Stimulated activated CD4-positive, alpha-beta T cell treated with anti-CD3 and anti-CD28 coated beads, Interleukin-2, amount 100 ng/mL, for 48 hours (primary cell): ENCODE measurements at places on chromosomes 12 and 14.
A peak's percentile ranks its signal among the peaks of the same experiment; 100 is the strongest.

DNA sequence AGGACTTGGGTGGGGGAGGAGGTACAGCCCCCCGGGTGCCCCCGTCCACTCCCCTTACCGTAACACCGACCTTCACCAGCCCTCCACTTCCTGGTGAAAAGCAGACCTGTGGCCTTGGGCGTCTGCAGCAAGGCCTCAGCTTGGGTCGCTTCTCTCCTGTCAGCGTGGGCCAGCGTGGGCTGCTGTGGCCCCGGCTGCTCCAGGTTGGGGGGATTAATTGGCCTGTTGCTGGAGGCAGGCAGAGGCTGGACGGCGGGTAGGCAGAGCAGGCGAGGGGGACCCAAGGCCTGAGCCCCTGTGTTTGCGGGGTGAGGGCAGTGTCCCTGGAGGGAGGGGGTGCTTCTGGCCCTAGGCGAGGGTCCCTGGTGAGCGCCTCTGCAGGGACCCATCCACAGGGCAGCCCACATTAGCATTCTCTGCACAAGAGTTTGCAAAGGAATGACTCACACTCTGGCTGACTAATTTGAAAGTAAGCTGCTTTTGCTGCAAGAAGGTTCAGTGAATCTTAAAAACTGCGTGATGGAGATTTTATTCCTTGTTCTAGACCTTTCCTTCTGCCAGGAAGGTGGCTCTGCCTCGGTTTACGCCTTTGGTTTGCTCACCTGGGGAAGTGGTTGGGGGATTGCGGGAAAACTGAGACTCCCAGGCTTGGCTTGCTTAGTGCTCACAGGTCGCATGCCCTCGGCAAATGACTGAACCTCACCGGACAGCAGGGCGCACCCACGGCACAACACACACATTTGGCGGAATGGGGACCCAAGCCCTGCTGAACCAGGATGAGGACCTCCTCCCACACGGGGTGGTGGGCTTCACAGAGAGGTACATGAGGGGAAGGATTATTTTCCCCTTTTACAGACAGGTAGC lies 37.9 kb upstream of the DLK1 start:
- DNase-seq, result no peak

DNA sequence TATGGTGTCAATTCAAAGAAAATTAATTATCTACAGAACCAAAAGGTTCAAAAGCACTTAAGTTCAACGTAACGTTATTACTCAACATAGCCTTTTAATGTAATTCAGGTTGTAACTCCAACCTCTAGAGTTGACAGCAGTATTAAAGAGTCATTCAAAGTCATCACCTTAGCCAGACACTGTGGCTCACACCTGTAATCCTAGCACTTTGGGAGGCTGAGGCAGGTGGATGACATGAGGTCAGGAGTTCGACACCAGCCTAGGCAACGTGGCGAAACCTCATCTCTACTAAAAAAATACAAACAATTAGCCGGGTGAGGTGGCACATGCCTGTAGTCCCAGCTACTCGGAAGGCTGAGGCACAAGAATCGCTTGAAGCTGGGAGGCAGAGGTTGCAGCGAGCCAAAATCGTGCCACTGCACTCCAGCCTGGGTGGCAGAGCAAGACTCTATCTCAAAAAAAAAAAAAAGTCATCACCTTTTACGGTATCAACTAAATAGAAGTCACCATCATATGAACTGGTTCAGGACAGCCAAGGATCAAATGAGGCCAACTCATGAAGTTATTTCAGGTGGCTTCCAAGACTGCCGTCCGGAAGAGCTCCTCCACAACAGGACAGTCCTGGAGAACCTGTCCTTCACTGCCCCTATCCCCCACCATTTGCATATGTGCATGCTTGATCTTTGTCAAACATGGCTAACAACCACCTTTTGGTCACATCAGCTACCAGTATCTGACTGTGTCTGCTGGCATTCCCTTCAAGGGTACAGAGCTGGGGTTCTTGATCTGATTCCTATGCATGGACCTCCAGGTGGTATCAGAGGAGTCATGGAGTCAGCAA lies 4.2 kb downstream of the PPTC7 start:
- DNase-seq, result no peak

- no peak for DNase-seq
Observed at GRCh38 chr12:106084014-106084671, 54.6 kb downstream of the NUAK1 start.

GRCh38 chr12:62075870-62076269 lies 184.3 kb upstream of the USP15 start:
- no peak for DNase-seq

GRCh38 chr14:79056879-79057278 lies 886.7 kb downstream of the NRXN3 start:
- no peak for DNase-seq

DNA sequence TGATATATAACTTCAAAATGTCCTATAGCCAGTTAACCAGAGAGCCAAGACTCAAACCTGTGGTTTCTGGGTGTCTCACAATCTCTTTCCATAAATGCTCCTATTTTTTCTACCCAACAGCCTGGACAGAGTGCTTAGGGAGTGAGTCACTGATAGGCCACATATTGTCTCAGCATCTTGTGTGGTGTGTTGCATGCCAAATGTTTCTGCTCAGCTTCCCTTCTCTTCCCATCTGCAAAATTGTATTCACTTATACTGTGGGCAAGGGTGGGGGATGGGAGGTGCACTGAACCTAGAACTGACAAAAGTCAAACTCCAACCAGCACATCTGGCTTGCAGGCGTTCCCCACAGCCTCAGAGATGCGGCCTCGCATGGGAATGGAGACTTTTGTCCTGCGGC lies 123.3 kb downstream of the KCNA5 start:
- no peak for DNase-seq

GRCh38 chr12:65411171-65411570 lies 132.7 kb downstream of the MSRB3 start:
- DNase-seq, result no peak

- no peak for DNase-seq
Observed at GRCh38 chr14:67446371-67447032, 34.5 kb upstream of the PLEK2 start.

DNA sequence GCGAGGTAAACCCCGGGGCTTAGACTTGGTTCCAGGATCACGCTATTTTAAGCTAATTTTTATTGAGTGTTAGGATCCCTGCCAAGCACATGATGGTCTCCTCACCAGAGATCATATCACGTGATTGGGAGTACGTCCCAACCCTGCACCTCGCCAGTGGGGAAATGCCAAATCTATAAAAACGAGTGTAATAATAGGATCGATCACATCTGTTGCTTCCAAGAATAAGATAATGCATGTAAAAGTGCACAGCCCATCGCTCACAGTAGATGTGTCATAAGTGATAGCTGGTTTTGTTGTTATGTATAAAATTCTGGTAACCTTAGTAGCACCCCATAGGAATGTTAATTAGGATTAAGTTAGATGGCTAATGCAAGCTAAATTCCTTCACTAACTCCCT lies 581.0 kb upstream of the TMEM132C start:
- DNase-seq, result no peak

DNA sequence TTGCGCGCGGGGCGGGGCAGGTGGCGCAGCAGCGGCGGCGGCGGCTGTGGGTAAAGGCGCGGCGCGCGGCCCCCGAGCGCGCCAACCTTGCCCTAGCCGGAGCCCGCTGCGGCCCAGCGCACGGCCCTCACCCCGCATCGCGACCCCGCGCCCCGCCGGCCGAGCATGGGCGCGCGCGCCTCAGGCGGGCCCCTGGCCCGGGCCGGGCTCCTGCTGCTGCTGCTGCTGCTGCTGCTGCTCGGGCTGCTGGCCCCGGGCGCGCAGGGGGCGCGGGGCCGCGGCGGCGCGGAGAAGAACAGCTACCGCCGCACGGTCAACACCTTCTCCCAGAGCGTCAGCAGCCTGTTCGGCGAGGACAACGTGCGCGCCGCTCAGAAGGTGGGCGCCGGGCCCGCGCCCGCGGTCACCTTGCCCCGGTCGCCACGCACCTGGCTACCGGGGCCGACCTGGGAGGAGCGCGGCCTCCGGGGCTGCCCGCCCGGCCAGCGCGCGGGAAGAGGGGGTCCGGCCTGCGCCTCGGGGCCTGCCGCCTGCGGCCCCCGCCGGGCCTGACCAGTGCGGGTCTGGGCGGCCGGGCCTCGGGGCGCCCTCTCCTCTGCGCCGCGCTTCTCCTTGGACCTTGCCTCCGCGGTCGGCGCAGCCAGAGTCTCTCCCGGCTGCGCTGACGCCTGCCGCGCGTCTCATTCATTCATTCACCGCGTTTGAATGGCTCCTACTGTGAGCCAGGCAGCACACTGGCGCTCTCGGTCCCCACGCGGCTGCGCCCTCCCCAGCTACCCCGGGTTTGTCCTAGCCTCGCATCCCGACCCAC lies at the start of gene BRI3BP:
TSS of gene BRI3BP (plus strand) at position 20 of the 811 bp plus-strand sequence. CDS start at position 166, 146 bp downstream.
- peak; percentile 30 for DNase-seq
